ENCODE measurements at places on chromosomes 2 and 18.

DNA sequence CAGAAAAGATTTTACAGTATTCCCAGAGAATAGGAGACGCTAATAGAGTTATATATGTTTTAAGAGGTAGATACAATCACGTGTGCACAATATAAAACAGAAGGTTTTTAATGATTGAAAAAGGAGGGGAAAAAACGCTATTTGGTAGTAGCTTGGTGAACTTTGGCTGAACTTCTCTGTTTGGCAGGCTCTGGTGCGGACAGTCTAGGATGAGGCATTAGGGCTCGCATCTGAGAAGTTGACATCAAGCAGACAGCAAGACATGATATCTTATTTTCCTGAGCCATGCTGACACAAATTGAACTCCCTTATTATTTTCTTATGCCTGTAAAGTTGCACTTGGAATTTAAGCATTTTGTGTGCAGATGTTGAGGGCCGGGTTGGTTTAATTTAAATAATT lies 176.6 kb downstream of the EN1 start:
- peak; percentile 43 for DNase-seq

- DNase-seq = no peak
Observed at GRCh38 chr2:116676776-116677175, 1137.7 kb upstream of the DDX18 start.

DNA sequence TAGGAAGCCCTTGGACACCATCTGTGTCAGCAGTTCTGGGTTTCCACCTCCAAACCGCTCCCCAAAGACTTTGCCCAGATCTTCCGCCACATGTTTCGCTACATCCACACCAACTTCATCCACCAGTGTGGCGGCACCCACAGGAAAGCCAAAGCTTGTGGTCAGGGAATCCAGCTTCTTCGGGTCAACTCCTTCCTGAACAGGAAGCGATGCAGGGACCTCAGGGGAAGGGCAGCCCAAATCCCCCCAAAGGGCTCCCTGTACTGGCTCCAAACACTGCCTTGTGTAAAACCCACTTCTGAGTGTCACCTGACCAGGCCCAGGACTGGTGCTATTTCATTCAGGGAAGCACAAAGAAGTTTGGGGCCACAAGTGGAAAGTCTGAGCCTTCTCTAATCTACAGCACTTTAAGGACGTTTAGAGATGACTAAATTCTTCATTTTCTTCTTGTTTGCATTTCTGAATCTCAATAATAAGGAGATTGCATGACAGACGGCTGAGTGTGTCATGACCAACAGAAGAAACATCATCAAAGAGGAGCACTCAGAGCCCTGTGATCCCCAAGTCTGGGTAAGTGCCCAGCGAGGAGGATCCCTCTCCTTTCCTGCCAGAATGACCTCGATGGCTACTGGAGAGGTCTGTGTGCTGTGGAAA lies 20.8 kb downstream of the GAREM2 start:
- no peak for DNase-seq

GRCh38 chr2:125296742-125297141 lies 1271.7 kb downstream of the CNTNAP5 start:
- DNase-seq = no peak

DNA sequence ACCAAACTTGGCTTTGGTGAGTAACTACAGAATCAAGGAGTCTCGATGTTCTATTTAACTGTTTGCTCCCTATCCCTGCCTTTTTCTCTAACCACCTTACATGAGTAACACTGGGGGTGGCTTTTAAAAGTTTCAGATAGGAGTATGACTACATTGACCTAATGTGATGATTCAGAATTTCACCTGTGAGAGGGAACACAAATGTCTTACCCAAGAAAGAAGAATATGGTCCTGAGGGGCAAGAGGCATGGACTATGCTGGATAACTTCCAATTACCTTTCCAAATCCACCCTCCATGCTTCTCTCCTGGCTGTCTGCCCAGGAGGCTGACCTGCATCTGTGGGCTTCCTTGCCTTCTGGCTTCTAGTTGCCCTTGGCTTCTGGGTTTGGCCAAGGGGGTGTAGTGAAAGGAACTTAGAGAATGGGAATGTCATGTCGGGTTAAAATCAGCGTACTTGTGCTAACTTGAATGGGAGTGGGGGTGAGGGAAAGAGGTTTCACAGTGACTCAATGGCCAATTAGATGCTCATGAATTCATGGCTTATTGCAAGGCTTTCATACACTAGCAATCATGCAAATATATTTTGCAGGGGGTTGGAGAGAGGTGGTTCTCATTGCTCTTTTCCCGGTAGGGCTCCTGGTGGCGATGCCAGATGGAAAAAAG lies 5.3 kb upstream of the IL36G start:
- DNase-seq = no peak

DNA sequence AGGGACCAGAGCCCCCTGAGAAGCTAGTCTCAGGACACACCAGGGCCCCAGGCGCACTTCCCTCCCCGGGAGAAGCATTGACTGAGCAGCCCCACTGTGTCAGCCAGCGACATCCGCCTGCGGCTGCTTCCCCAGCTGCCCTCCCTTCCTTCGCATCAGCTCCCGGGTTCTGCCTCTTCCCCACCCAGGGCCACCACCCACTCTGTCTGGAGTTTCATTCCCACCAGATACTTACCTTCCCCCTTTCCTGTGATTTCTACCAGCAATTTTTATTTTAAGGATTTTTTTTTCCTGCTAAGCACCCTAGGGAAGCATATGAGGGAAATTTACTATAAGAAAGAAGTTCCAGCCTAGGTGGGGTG lies 99.2 kb downstream of the SMAD7 start:
- no peak for DNase-seq

DNA sequence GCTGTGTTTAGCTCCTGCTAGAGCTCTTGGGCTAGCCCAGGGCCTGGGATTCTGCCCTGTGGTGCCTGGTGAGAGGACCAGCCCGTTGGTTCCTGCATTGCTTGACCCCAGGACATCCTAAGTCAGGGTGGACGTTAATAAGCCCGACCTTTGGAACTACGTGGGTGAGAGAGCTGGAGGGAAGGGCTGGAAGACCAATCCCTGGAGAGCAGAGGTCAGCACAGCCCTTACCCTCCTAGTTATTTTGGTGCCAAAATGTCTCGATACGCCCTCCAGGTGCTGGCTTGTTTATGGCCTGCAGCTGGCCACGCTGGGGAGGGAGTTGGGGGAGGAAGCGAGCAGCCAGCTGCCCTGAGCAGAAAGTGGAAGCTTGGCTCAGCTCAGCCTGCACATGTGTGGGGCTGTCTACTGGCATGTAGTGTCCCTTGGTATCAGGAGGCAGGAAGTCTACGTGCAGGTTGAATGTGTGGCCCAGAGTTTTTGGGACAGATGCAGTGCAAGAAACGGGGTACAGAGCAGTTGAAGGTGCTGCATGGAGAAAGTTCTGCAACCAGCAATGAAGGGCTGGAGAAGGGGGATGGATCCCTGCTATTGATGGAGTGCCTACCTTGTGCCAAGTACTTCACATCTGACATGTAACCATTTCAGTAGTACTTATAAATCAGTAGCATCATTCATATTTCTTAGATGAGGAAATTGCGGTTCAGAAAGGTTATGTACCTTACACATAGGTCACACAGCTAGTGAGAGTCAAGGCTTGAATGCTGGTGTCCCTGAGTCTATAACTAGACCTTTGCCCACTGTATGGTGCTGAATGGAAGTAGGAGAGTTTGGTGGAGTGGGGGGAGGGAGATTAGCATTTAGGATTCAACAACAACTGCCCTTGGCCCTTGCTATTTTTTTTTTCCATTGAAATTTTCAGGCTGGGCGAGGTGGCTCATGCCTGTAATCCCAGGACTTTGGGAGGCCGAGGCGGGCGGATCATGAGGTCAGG lies 5.0 kb upstream of the DGKD start:
- peak; percentile 81 for DNase-seq

- peak; percentile 94 for DNase-seq
Observed at GRCh38 chr2:73896362-73897239, 3.8 kb downstream of the ACTG2 start.

DNA sequence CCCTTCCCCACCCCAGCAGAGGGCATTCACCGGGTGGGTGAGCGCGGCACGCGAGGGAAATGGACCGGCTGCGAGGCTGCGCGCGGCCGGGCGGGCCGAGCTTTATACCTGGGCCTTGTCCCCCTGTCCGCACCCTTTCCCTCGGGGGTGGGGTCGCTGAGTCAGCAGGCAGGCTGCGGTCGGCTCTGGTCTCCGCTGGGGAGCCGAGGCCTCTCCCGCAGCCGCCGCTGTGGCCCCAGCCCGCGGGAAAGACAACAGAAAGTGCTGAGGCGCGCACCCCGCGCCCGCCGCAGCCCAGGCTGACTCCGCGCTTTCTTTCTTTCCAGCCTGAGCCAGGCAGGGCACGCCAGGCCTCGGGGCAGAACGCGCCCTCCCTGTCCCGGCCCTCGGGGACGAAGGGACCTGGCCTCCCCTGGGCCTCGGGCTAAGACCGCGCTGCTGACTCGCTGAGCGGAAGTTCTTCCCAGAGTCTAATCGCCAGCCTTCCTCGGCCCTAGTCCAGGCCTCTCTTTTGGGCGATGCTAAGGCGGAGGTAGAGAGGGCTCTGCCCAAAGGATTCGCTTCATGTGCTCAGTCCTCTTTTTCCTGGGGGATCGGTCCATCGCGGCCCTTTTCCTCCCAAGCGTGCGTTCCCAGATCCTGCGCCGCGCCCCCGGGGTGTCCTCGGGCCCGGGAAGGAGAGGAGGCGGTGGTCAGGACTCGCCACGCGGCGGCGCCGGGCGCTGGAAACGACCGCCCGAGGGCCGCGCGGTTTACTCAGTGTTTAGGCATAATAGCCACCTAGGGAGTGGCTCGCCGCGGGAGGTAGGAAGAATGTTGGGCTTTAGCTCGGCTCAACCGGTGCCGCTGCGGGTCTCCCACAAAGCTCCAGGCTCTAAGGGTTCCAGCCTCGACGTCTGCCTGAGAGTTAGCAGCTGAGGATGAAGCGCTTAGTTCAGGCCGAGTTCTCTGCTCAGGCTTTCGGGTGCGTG lies at the start of gene CRYBA2:
TSS of gene CRYBA2 (minus strand) at position 78 of the 971 bp plus-strand sequence. CDS start 246 bp downstream, outside the sequence.
- DNase-seq = peak; percentile 45

GRCh38 chr2:211371465-211371864 lies 815.1 kb downstream of the CPS1 start:
- DNase-seq = no peak

DNA sequence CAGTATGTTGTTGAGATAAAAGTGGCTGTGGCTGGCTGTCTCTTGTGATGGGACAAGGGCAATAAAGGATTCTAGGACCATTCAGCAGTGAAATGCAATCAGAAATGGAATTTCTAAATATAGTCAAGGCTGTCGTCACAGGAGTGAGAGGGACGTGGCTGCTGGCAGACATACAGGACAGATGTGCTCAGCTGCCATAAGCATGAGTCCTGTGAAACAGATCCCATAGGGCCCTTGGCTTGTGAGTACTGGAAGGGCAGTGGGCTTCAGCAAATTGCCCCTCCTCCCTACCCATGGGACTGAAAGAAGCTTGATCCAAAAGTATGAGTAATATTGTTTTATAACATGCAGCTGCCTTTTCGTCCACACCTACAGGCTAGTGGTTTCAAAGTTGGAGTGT lies 4.2 kb upstream of the CNNM3 start:
- DNase-seq = no peak

DNA sequence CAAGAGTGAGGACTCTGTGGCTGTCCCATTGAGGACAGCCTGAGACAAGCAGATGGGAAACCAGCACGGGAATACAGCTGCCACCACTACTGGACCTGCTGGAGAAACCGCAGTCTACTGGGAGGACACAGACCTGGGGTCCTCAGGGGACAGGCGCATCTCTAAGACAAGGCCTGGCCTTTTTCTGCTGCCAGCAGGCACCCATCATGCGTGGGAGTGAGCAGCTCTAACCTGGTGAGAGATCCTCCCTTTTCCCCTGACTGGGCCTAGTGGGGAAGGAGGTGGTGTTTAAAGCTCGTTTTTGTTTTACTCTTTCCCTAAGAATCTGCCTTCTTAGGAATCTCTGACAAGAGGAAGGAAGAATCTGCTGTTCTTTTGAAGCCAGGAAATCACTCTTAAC lies 36.6 kb downstream of the CYRIA start:
- DNase-seq = no peak

DNA sequence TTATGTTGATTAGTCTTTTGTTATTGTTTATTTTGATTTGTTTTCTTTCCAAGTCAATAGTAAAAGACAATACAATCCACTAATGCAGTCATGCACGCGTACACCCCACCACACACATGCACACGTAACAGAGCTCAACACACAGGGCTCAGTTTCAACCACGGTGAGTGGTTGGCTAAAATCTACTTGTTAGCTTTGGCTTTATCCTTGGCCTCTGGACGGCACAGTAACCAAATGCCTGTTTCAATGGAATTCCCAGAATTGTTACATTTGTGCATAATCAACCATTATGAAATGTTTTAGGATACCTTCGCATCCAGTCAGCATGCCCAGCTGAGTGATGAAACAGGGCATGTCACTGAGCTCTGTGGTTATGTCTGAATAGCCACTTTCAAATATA lies 53.2 kb downstream of the NYAP2 start:
- no peak for DNase-seq

DNA sequence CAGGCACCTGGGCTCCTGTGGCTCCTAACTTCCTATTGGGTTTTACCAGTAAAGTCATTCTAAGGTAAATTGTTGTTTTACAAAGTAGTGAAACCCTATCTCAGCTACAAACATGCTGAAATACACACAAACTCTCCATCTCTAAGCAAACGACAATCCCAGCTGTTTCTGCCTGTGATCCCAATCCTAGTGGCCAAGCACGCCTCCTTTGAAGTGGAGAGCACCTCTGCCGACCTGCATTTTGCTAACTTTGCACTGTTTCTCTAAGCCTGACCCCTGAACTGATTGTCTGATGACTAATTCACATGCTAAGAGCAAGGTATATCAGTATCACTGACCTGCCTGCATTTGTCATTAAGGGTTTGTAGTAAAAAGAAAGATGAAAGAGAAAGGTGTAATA lies 124.3 kb downstream of the PAX3 start:
- no peak for DNase-seq

DNA sequence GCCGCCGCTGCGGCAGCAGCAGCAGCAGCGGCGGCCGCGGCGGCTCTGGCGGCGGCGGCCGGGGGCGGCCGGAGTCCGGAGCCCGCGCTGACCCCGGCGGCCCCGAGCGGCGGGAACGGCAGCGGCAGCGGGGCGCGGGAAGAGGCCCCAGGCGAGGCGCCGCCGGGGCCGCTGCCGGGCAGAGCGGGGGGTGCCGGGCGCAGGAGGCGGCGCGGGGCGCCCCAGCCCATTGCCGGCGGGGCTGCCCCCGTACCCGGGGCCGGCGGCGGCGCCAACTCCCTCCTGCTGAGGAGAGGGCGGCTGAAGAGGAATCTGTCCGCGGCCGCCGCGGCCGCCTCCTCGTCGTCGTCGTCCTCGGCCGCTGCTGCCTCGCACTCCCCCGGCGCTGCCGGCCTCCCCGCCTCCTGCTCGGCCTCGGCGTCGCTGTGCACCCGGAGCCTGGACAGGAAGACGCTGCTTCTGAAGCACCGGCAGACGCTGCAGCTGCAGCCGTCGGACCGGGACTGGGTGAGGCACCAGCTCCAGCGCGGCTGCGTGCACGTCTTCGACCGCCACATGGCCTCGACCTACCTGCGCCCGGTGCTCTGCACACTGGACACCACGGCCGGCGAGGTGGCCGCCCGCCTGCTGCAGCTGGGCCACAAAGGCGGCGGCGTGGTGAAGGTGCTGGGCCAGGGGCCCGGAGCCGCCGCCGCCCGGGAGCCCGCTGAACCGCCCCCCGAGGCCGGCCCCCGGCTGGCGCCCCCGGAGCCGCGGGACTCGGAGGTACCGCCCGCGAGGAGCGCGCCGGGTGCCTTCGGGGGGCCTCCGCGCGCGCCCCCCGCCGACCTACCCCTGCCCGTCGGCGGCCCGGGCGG lies 646 bp downstream of the PHLPP1 start:
- DNase-seq = peak; percentile 55

GRCh38 chr2:102761763-102762162 lies at the start of gene TMEM182:
Gene TMEM182, plus strand, starts transcription at chr2:102762031. Its CDS starts 187 bp downstream, at chr2:102762218.
- DNase-seq = no peak

- no peak for DNase-seq
Observed at GRCh38 chr18:44386401-44386800, 294.3 kb upstream of the SETBP1 start.

GRCh38 chr2:168705534-168706470 lies 96.6 kb upstream of the NOSTRIN start:
- DNase-seq = no peak
